ENCODE measurements at places on chromosomes 4 and X.

DNA sequence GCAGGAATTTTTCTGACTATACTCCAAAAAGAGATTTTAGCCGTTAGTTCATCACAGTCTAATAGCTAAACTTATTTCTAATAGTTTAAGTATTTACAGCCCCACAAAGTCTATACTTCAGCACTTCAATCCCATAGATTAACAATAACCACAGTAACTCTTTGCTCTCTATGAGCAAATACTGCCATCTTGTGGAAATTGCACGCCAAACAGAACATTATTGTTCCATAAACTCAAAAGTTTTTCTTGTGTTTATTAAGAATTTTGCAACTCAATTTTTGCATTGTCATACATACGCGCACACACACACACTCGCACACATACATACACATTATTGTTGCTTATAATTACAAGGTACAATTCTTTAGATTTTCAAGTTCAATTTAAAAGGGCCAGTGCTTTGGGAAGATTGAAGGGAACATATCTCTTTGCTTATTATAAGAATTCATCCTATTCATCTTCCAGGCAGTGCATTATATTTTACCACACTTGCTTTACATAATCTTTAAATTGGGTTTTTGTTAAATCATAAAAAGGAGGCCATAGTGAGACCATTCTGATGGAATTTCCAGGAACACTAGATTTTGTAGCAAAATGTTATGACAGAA, 63.8 kb upstream of the ATOH1 start:
- DNase-seq: no peak

DNA sequence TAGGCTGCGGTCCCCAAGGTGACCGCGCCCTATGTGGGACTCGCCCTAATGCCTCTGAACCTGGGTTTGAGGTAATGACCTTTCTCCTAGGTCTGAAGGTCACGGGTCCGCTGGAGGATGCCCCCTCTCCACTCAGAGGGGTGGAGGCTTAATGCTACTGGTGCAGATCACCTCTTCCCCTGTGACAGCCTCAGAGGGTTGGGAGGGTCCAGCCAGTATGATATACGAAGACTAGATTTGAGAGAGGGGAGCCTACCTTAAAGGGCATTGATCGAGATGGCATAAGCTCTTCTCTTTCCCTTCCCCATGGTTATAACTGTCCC, 1.0 kb downstream of the SLC25A5 start:
- DNase-seq: no peak

- no peak for DNase-seq
Measured at GRCh38 chr4:36286481-36286871, 5.1 kb downstream of the DTHD1 start.

DNA sequence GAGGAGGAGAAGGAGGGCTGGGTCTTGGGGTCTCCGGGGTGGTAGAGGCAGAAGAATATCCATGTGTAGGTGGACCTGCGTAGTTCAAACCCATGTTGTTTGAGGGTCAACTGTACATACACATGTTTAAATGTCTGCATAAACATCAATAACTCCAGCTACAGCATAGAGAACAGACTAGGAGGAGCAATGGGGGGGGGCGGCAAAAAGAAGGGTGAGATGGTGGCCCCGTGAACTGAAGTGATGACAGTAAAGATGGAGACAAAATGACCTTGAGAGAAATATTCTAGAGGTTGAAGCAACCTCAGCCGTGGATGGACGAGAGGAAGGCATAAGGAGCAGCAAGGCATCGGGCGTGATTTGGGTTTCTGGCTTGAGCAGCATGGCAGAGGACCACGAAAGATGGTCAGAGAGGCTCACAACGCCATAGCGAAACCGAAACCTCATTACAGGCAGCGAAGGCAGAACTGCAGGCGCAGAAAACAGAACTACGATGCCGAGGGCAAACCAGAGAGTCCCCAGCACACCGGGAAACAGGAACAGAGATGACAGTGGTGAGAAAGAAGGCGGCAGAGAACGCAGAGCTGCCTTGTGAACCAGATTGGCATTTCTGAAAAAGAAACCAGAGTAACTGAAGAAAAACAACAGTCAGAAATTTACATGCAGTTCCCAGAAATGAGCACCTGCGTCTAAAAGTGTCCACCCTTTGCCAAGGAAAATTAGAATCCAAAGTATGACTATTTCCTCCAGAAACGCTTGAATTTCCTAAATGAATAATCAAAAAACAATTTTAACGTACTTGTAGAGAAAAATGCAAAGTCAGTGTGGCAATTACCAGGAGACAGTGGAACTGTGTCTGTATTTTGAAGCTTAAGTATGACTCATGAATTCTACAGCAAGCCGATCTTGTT, 50.3 kb upstream of the ENPP6 start:
- no peak for DNase-seq

DNA sequence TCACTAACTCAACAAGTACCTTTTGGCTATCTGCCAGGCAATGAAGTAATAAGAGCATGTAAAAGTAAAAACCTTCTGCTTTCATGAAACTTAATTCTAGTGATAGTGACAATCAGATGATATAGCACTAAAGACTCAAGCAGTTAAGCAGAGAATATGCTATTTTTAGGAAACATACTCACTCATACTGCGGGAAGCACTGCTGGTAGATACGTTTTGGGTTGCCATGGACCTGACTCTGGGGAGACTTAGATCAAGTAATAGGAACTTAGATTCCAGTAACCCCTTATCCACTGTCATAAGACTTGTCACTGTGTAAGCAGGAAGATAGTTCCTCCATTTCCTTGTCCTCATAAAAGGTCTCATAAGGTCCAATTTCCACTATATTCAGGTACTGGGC, 386.3 kb downstream of the DMD start:
- DNase-seq: no peak

DNA sequence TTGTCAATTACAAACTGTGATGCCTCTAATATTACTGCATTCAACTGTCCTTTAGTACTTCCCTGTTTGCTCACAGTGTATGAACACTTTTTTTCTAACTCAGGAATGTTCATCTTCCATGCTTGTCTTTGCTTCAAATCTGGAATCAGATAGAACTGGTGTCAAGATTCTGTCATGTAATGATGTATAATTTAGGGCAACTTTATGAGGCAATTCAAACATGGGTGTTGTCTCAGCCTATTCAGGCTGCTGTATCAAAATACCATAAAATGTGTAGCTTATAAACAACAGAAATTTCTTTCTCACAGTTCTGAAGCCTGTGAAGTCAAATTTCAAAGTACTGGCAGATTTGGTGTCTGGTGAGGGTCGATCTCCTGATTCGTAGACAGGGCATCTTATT, 1012.9 kb downstream of the RAB28 start:
- DNase-seq: no peak

DNA sequence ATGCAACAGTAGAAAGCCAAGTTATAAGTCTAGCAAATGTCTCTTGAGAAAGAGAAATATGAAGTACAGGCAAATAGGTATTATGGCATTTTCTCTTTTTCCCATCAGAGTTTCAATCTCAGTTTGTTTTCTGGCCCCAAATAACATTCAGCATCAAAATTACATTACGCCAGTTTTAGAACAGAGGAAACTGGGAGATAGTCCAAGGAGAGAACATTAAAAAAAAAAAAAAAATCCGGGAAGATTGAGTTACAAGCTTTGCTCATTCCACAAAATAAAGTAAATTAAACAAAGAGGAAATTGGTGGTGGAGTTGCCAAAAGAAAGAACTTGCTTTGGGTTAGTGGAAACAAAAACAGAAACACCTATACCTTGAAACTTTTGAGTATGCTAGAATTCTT, 50.4 kb upstream of the IL13RA2 start:
- DNase-seq: no peak

DNA sequence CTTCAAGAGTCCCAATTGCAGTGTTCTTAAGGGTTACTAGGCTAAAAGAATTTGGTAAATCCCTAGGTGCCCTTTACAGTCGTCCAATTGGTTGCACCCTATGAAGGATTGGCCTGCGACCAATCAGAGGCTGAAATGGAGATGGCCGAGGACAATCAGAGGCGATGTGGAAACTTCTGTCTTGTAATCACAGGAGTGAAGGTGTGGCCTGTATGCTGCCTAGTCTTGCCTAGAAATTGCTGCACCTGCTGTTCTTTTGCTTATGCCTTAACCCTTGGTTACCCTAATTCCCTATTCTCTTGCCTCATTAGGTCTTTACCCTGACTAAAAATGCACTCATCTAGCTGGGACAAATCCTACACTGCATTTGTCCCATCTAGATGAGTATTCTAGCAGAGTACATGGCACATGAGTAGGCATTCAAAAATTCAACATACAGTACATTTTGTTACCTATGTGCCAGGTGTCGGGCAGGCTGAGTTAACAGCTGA, 1.0 kb upstream of the DCK start:
- DNase-seq: no peak

GRCh38 chr4:123327846-123328429, 68.7 kb upstream of the SPRY1 start:
- no peak for DNase-seq

DNA sequence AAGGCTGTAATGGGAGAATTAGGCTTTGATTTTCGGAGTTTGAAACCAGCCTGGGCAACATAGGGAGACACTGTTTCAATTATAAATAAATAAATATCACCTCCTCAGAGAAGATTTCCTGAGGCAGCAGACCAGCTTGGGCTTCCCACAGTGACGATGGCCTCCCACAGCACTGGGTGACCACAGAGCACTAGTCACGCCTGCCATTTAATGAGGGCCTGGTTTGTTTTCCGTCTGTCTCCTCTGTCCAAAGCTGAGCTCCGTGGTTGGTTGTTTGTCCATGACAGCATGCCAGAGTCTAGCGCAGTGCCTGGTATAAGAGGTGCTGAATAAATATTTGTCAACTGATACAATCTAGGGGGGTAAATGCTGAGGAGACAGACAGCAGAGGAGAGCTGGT, 10.4 kb upstream of the PDGFRA start:
- no peak for DNase-seq

- DNase-seq: no peak
Measured at GRCh38 chr4:23857367-23857959, 32.4 kb downstream of the PPARGC1A start.

DNA sequence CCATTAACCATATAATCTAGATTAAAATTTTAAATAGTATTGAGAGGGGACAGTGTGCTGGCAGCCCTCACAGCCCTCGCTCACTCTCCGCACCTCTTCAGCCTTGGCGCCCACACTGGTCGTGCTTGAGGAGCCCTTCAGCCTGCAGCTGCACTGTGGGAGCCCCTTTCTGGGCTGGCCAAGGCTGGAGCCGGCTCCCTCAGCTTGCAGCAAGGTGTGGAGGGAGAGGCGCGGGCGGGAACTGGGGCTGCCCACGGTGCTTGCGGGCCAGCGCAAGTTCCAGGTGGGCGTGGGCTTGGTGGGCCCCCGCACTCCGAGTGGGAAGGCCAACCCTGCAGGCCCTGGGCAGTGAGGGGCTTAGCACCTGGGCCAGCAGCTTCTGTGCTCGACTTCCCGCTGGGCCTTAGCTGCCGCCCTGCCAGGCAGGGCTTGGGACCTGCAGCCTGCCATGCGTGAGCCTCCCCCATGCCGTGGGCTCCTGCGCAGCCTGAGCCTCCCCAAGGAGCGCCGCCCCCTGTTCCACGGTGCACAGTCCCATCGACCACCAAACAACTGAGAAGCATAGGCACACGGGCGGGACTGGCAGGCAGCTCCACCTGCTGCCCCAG, 32.8 kb upstream of the CFAP299 start:
- DNase-seq: no peak

DNA sequence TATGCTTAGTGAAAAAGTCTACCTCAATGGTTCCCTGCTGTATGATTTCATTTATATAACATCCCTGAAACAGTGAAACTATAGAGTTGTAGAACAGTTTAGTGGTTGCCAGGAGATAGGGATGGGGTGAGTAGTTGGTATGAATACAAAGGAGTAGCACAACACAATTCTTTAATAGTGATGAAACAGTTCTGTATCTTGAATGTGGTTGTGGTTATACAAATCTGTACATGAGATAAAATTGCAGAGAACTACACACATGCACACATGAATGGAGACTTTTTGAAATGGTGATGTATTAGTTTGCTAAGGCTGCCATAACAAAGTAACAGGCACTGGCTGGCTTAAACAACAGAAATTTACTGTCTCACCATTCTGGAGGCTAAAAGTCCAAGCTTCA, 677.1 kb downstream of the ADGRL3 start:
- DNase-seq: no peak

- no peak for DNase-seq
Measured at GRCh38 chr4:135277068-135277979, 1075.7 kb upstream of the PABPC4L start.

DNA sequence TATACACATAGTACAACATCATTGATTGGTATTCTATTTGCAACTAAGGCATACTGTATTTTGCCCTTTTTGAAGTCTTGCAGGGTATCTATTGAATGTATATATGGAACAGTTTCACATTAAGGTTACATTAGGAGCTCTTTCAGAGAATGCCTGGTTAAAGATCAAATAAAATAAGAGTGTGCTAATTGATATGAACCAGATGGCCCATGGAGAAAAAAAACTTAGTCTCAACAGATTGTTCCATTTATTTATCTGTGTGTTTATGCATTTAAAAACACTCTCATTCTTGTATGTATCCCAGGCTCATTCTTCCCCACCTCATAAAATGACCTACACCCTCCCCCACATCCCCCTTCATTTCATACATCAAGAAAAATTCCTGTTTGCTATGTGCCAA, 35.2 kb upstream of the GRIA2 start:
- no peak for DNase-seq

GRCh38 chrX:122245175-122245574, 938.9 kb upstream of the GRIA3 start:
- DNase-seq: no peak

- no peak for DNase-seq
Measured at GRCh38 chr4:155855897-155856296, 10.2 kb downstream of the ASIC5 start.

DNA sequence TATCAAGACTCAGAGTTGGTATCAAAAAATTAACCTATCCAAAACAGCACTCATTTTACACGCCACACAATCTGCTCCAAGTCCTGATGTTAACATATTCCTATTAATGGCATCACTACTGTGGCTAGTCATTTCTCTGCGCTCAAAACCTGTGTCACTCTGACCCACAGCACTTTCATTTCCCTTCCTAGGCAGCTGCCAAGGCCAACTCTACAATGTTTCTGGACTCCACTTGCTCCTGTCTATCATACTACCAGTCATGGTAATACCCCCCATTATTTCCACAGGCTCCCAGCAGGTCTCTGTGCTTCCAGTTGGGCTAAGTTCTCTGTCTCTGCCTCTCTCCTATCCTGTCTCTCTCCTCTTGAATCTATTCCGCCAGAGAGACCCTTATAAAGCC, 323.6 kb downstream of the NR3C2 start:
- DNase-seq: no peak

GRCh38 chr4:37073226-37073840, 171.2 kb upstream of the NWD2 start:
- no peak for DNase-seq

- DNase-seq: no peak
Measured at GRCh38 chr4:103754844-103755243, 35.1 kb upstream of the TACR3 start.

DNA sequence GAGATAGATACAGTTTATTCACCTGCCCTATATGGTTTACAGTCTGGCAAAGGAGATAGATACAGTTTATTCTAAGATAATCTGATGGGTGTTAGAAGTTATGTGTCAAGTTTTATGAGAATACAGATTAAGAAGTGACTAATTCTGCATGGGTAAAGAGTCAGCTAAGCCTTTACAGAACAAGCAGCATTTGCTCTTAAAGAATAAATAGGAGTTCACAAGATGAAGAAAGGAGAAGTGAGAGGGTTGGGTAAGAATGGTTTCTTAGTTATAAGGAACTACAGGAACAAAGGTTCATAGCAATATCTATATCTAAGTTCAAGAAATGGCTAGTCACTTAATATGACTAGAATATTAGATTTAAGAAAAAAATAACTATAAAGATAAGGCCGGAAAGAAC, 47.6 kb downstream of the THOC2 start:
- no peak for DNase-seq
